ENCODE measurements at places on chromosomes 6 and 20.

DNA sequence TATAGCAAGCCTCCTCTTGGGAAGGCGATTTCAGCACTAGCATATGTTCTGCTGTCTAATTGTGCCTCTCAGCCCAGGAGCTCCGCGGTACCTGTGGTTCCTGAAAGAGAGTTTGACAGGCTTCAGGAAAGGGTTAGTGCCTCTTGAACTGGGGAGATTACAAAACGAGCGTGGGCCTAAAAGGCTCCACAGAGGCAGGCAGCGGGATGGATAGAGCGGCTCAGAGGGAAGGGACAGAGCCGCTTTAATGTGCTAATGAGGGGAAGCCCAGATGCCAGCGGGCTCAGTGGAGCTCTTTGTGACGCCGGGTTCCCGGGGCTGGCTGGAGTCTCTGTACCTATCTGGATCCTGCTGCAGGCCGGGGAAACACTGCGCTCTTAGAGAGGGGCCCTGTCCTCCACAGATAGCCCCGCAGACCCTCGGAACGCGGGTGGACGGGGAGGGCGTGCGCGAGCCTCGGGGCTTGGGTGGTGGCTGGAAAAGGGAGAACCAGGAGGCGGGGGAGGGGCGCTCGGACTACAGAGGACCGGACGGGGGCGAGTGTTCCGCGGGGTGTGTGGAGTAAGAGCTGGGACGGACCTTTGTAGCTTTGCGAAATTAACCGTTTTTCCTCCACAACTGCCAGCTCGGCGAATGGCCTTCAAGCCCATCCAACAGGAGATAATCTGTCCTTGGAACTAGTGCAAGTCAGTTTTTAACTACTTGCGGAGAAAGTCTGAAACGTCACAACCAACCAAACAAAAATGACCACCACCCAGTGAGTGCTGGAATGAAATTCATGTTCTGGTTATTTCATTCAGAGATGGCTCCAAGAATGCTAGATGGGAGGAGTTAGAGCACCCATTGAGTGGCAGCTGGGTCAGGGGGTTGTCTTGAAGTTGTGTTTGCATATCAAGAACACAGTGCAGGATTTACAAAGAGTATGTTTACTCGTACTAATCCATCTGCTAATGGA is 13.0 kb downstream of the SLC35F1 start:
- DNase-seq, result no peak

- peak; percentile 23 for DNase-seq
These were observed 1729.5 kb downstream of the GRIK2 start for GRCh38 chr6:103122766-103123601.

GRCh38 chr6:14863902-14864850 is 381.7 kb upstream of the JARID2 start:
- DNase-seq, result no peak

DNA sequence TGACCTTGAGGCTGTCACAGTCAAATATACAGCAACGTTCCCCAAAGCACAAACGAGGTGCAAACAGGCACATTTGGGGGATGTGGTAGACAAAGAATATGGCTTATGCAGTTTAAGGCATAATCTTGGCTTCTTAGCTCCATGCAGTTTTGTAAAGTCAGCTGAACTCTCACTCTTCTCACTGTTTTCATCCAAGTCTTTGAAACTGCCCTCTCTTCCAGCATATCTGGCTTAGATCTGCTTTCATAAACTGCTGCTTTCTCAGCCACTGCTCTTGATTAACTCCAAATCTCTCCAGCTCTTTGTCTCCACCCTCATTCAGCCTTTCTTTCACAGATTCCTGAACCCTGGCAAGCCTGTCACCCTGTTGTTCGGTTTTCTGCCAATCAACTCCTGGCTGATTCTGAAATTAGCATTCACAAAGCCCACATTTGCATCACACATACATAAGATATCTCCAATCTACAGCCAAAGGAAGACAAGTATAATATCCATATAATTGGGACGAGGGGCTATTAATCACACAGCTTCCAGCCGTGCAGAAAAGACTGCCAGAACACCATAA is 301.1 kb upstream of the RNF217 start:
- DNase-seq, result no peak

DNA sequence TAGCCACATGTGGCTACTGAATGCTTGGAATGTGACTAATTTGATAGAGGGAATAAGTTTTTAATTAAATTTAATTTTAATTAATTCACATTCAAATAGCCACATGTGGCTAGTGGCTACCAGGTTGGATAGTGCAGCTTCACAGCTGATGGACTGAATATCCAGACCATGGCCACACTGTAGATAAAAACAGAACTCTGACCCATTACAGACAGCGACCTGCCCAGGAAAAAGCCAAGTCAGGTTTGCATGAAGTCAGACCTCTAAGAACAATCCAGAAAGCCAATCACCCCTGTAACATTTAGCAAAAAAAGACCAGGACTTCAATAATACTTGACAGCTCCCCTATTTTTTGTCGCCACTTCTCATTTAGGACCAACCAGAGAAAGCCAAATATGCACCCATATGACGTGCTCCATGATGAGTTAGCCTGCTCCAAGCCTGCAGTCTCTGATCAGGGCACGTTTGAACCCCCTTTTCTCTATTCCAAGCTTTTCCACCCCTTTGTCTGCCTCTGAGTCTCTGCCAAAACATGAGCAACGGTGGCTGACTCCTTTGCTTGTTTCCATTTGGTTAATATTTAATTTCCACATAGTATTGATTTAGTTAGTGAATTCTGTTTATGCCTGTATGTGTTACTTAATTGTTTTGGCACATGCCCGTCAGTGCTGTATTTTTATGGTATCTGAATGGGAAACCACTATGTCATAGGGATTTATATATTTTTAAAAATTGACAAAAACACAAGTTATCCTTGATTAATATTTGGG is 636.3 kb downstream of the UTRN start:
- no peak for DNase-seq

GRCh38 chr20:63494420-63495166 is 4.3 kb downstream of the EEF1A2 start:
- DNase-seq, result no peak

GRCh38 chr20:52921340-52921739 is 50.8 kb upstream of the TSHZ2 start:
- no peak for DNase-seq

DNA sequence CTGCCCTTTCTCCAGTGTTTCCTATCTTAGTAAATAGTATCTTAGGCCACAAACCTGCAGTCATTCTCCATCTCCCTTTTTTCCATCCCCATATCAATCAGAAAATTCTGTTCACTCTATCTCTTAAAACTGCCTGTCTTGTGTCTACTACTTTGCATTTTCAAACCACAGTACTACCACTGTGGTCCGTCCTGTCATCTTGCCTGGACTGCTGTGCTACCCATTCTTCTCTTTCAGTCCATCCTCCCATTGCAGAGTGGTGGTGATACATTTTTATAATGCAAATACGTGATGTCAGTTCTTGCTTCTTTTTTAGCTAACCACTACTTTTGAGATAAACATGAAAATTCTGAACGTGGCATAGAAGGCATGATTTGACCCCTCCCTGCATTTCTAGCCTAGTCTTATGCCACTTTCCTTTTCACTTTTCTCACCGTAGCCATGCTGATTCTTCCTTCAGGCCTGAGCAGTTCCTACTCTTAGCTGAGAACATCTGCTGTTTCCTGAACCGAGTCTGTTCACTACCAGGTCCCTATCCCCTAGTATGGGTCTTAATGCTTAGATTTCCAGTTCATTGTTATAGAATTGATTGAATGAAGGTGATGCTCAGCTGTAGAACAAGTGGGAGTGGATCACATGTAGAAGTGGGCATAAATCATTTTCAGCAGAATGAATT is 13.8 kb downstream of the TBPL1 start:
- no peak for DNase-seq

- no peak for DNase-seq
These were observed 13.1 kb upstream of the LIN28B start for GRCh38 chr6:104943781-104944180.

GRCh38 chr20:42895020-42895419 is 294.7 kb downstream of the PTPRT start:
- no peak for DNase-seq

DNA sequence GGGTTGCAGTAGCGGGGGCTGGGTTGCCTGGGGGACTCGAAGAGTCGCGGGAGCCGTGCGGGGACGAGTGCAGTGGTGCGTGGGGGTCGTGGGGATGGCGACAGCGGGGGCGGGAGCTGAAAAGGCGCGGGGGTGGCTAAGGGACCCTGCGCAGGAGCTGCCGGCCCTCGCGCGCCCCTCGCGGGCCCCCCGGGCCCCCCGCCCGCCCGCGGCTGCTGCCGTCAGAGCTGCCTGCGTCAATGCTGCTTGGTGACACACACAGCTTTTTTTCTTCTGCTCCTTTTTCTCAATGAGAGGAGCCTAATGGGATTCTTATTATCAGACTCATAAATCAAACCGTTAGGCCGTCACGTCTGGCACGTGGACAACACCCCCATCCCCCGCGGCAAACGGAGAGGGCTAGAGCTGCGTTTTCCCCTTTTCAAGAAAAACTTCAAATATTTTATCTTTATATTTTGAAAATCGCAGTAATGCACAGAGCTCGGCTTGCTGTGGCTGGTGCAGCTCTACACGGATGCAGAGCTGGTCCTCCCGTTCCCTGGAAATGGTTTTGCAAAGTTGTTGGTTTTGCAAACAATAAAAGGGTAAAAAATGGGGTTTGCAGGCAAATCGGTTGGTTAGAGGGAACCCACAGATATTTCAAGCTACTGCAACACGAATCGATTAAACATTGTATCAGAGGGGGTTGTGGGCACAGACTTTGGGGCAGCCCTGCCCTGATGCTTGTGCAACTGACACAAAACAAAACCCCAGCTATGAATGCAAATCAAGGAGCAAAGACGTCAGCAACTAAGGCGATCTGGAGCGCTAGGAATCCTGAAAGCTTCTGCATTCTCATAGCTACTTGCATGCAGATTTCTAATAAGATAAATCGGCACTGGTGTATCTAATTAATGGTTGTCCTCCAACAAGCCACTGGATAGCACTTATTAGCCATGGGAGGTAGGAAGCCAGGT is 161.4 kb downstream of the TBXT start:
- no peak for DNase-seq

DNA sequence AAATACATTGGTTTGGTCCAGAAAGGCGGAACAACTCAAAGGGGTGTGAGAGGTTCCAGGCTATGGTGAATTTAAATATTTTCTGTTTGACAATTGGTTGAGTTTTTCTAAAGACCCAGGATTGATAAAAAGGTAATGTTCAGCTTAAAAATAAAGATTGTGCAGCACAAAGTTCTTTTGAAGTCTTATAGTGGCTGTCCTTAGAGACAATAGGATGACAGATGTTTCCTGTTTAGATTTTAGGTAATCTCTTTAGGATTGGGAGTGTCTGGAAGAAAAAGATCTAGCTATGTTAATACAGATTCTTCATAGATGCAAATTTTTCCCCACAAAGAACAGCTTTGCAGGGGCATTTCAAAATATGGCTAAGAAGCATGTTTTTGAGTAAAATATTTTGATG is 119.7 kb downstream of the GRIK2 start:
- no peak for DNase-seq

DNA sequence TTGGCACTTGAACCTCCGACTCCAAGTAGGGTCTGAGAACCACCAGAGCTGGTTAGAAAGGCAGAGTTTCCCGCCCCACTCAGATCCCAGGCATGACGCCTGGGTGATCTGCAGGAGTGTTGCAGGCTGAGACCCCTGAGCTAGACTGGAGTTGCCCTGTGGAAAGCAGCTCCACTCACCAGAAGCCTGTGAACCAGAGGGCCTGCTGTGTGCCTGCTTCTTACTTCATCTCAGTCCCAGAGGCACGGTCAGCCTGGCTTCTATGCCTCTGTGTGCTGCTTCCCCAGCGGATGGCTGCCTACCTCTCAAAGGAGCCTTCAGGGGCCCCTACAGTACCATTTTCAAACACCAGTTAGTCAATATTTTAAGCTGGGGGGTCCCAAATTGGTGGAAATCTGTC is 15.6 kb upstream of the CCN6 start:
- no peak for DNase-seq

DNA sequence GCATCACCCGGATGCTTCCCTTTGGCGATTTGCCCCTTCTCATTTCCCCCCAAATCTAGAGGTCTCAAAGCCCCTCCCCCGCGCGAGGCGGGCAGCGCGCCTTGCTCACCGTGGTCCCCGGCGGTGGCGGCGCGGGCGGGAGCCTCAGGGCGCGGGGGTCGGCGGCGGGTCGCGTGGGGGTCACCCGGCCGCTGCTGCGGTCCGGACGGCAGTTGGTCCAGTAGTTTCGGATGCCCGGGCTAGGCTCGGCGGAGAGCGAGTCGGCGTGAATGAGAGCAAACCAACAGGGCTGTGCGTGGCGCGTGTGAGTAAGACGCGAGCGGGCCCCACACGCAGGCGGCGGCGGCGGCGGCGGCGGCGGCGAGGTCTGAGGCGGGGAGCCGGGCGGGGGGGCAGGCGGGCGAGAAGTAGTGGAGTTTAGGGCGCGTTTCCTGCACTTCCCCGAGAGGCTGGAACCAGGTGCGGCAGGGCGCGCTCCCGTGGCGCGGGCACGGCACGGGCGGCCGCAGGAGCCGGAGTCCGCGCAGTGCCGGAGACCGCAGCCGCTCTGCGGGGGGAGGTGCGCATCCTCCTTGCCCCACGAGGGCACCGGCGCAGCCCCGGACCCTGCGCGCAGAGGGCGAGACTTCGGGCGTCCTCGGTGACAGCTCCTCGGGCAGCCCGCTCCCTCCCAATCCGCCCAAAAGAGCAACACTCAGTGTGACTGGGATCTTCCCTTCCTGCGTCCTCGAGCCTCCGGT is 567 bp downstream of the HS3ST5 start:
- no peak for DNase-seq

DNA sequence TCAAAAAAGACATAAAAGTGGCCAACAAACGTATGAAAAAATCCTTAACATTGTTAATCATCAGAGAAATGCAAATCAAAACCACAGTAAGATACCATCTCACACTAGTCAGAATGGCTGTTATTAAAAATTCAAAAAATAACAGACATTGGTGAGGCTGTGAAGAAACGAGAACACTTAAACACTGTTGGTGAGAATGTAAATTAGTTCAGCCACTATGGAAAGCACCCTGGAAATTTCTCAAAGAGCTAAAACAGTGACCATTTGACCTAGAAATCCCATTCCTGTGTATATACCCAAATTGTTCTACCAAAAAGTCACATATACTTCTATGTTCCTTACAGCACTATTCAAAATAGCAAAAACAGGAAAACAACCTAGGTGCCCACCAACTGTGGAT is 24.9 kb upstream of the NT5E start:
- DNase-seq, result no peak

DNA sequence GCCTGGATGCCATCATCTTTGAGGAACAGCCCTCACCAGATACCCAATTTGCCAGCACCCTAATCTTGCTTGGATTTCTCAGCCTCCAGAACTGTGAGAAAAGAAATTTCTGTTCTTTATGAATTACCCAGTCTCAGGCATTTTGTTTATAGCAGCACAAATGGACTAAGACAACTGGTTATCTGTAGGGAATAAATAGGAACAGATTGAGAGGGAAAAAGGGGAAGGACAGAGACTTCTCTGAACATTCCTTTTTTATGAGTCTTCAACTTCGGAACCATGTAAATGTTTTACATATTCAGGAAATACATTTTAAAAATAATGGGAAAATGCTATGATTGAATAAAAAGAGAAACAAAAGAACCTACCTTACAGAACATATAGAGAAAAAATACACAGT is 20.9 kb downstream of the KCTD20 start:
- no peak for DNase-seq

GRCh38 chr6:130864344-130864743 is 37.1 kb downstream of the SMLR1 start:
- no peak for DNase-seq
